Mesendoderm (in vitro differentiated cells): ENCODE measurements at places on chromosomes 16 and 17.

GRCh38 chr17:1033503-1033902 lies 36.6 kb downstream of the TIMM22 start:
- DNase-seq: no peak

GRCh38 chr16:28984619-28985135 lies at the start of gene LAT:
Gene LAT (plus strand): TSS chr16:28985052. CDS start chr16:28985418, 366 bp downstream.
- DNase-seq: no peak

GRCh38 chr17:29732613-29733012 lies 109.9 kb upstream of the CORO6 start:
- peak; percentile 43 for DNase-seq

DNA sequence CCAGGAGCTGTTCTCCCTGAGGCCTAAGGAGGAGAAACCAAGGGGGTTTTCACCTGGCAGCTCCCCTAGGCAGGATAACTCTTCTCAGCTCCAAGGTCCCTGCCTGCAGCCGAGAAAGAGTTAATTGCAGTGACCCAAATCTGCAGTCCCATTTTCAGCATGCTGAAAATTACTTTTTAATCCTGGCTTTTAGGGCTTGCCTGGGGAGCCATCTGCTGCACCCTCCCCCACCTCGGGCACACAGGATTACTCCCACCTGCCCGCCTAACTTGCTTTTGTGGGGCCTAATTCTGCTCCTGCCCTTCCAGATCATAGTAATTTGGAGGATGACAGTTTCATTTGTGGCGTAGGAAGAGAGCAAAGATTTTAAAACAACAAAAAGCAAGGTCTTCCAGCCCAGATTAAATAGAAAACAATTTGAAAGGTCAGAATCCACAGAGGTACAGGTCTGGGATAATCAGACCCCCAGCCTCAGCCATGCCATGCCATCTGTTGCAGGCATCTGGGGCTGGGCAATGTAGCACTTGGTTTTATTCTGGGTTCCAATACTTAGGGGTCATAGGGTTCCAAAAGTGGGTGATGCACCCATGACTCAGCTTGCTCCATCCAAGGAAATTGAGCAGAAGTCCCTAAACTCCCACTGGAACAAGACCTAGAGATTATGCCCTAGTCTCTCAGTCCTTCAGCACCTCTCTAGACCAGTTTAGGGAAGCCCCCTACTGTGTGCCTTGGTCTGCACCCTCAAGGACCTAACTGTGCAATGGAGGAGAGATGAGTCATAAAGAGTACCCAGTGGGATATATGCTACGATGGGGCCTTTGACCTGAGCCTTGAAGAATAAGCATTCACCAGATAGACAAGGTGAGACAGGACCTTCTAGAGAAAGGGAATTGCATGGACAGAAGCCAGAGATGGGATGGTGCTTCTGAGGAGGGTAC lies 64.5 kb upstream of the NLK start:
- no peak for DNase-seq

- peak; percentile 5 for DNase-seq
Observed at GRCh38 chr16:13839577-13839976, 80.4 kb upstream of the ERCC4 start.

DNA sequence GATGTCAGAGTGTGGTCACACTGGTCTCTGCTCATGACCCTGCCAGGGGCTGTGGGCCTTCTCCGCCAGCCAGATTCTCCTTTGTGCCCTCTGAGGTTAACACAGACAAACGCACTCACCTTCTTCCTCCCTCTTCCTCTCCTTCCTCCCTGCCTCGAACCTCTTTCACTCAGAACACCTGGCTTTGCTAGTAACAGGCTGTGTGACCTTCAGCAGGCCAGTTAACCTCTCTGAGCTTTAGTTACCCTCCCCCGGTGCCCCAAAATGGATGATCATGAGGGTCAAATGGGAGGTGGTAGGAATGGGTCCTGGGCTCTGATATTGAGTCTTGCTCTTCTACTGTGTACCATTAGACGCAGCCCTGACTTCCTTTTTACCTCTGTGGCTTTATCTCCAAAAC lies 127.1 kb downstream of the OR1D5 start:
- no peak for DNase-seq

DNA sequence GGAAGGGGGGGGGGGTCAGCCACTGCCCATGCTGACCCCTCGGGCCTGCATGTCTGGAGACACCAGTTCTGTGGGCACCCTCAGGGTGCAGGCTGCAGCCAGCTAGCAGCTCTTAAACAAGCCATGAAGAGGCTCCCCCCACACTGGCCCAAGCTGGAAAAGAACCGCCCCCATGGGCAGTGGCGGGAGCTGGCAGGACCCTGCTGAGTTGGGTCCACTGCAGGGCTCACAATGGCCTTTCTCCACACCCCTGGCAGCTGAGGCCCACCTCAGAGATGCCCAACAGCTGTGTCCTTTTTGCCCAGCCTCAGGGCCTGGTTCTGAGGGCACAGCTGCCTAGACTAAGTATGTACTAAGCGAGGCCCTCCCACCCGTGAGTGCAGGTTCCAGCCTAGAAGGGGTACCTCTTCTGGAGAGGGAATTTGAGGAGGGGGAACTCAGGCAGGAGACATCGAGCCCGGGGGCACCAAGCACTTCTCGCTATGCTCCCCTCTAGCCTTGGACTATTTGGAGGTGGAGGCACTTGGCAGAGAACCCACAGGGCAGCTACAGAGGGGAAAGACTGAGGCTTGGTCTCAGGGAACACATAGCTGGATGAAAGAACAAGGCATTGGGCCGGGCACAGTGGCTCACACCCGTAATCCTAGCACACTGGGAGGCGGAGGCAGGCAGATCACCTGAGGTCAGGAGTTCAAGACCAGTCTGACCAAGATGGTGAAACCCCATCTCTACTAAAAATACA lies 3.2 kb downstream of the THRA start:
- DNase-seq: no peak

GRCh38 chr17:4796552-4796920 lies 572 bp downstream of the PSMB6 start:
- DNase-seq: peak; percentile 69
